ENCODE measurements at places on chromosomes 1 and 21. TPM values are rescaled to one million over a fixed set of nuclear protein-coding genes. Genes with fewer than 3 reads are reported as not detected.

- H3K27me3 ChIP-seq = peaks cover 8% of the 10 kb centered on the region
- no peak for DNase-seq
- H3K36me3 ChIP-seq = no peaks in the 10 kb centered on the region
- H3K4me3 ChIP-seq = no peak overlapping the region
These were observed 134.2 kb downstream of the PGBD5 start for GRCh38 chr1:230291731-230292620.

SPRR1A gene
- not detected for polyA plus RNA-seq

DNA sequence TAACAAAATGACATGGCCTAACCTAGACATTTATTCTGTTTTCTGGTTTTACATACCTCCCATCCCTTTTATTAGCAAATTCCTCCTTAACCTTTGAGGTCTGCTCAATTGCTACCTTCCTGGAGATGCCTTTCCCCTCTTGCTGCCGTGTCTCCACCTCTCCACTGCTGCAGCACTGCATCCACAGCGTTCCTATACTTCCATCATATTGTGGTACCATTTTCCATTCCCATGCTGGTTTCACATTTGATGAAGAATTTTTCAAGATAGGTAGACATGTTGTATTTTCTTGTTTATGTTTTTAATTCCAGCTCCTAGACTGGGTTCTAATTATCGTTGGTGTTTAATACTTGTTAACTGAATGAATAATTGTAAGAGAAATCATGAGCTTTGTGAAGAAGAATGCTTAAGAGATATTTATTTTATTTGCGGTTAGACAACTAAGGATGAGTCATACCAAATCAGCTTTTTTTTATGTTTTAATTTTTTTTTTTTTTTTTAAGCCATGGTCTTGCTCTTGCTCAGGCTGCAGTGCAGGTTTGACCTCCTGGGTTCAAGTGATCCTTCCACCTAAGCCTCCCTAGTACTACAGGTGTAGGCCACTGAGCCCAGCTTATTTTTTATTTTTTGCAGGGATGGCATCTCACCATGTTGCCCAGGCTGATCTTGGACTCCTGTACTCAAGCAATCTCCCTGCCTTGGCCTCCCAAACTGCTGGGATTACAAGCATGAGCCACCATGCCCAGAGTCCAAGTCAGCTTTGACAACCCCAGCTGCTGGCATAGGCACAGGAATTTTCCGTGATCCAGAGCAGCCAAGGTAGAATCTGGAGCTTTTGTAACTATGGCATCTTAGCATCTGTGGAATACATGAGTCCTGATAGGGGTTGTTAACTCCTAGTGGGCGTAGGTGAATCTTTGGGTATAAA is 44.0 kb downstream of the ATP6V1G3 start:
- H3K36me3 ChIP-seq = no peaks in the 10 kb centered on the region
- no peak overlapping the region for H3K27ac ChIP-seq
- no peak for DNase-seq
- no peaks in the 10 kb centered on the region for H3K27me3 ChIP-seq
- H3K4me1 ChIP-seq = no peaks in the 10 kb centered on the region
- no peak overlapping the region for H3K4me3 ChIP-seq

ODF2L gene
- 55.2 TPM for polyA plus RNA-seq

GRCh38 chr1:111422546-111423391 is 4.8 kb downstream of the OVGP1 start:
- no peak for DNase-seq
- H3K36me3 ChIP-seq = no peaks in the 10 kb centered on the region
- H3K27ac ChIP-seq = no peak overlapping the region
- H3K27me3 ChIP-seq = no peaks in the 10 kb centered on the region
- no peak overlapping the region for H3K4me3 ChIP-seq

- no peaks in the 10 kb centered on the region for H3K27me3 ChIP-seq
- no peaks in the 10 kb centered on the region for H3K36me3 ChIP-seq
- no peaks in the 10 kb centered on the region for H3K4me1 ChIP-seq
- H3K4me3 ChIP-seq = no peak overlapping the region
- no peak overlapping the region for H3K27ac ChIP-seq
- DNase-seq = no peak
These were observed 13.5 kb upstream of the CD2 start for GRCh38 chr1:116740746-116741145.

CLEC20A gene
- not detected for polyA plus RNA-seq

GRCh38 chr1:205275916-205276688 is 45.4 kb downstream of the NUAK2 start:
- no peaks in the 10 kb centered on the region for H3K36me3 ChIP-seq
- no peaks in the 10 kb centered on the region for H3K27me3 ChIP-seq
- DNase-seq = no peak
- H3K4me1 ChIP-seq = peaks cover 10% of the 10 kb centered on the region
- H3K4me3 ChIP-seq = no peak overlapping the region
